ENCODE measurements at places on chromosomes 1 and 21.

GRCh38 chr1:51514733-51515132 is 4.3 kb downstream of the EPS15 start:
- DNase-seq = no peak

- peak; percentile 69 for DNase-seq
These were observed 1.2 kb upstream of the VWA1 start for GRCh38 chr1:1434131-1434823.

DNA sequence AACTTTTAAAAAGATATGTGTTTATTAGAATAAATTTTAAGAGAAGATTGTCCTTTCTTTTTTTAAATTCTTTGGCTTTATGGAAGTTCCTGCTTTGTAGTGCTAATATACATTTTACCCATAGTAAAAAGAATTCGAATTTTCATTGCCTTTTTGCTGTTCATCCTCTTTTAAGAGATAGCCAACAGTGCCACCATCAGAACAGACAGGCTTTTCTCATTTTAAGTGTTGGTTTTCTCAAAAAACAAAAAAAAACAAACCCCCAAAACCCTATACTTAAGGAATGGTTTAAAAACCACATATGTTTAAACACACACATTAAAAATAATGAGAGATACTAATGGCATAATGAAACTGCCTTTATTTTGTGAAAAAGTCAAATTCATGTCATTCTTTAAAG is 118.8 kb downstream of the NEK7 start:
- DNase-seq = no peak

DNA sequence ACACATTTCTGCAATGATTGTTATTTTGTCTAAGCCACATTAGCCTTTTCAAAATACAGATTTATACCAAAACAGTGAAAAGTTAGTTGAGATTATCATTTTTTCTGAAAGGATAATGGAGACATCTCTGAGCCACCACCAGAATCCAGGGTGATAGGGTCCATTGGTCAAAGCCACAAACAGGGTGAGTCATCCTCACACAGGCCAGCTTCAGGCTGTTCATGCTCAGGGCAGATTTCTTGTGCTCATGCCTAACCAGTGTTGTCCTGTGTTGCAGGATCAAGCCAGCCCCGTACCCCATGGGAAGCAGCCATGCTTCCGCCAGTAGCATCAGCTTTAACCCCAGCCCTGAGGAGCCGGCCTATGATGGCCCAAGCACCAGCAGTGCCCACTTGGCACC is 13.4 kb downstream of the ELOA start:
- no peak for DNase-seq

DNA sequence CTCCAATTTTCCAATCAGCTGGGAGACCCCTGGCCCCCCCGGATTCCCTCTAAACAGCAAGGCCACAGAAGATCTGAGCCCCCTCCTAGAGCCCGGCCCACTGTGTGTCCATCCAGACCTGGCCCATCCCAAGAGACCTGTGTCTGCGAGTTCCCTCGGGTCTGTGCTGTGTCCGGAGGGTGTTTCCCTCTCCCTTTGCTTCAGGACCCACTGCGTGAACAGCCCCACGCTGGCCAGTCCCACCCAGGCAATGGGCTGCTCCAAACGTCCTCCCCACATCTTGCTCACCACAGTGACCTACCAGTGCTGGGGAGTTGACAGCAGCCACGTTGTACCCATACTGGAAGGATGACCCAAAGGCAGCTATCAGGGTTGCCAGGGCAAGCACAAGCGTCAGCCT is 11.6 kb downstream of the SLC2A5 start:
- no peak for DNase-seq

GRCh38 chr1:229070168-229070567 is 200.7 kb upstream of the RAB4A start:
- no peak for DNase-seq

- DNase-seq = no peak
These were observed 56.9 kb downstream of the SEC16B start for GRCh38 chr1:177912991-177913390.

DNA sequence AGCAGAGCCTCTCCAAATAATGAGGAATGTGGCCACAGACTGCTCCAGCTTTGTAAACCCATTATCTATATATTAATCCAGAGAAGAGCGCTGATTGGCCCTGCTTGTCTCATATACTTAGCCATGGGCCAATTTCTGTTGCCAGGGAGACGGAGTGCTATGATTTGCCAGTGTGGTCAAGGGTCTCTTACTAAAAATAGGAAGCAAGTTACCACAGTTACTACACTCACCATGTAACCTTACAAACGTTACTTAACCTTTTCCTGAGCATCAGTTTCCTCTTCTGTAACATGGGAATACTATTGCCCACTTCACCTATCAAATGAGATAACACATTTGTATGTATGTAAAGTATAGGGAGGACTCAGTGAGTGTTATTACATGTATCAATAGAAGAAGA is 7.7 kb upstream of the S100A2 start:
- no peak for DNase-seq

GRCh38 chr1:25679171-25679570 is 62.6 kb downstream of the MAN1C1 start:
- no peak for DNase-seq

DNA sequence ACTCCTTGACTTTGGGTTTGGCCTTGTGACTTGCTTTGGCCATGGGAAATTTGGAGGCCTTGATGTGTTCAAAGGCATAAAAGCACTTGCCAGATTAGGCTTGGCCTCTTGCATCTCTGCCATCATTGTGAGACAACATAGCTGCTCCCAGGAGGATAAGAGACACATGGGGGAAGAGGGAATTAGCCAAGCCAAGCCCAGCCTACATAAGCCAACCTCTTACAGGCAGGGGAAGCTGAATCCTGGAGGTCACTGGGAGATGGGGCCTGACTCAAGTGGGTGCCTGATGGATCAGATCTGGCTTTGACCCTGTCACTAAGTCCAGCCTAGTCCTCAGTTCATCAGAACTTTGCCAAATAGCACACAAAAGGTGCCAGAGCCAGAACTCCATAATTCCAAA is 37.6 kb upstream of the HMGB4 start:
- no peak for DNase-seq

- no peak for DNase-seq
These were observed 56.5 kb downstream of the WLS start for GRCh38 chr1:68175621-68176398.

- no peak for DNase-seq
These were observed 155.8 kb upstream of the TMEM51 start for GRCh38 chr1:14997646-14998276.

DNA sequence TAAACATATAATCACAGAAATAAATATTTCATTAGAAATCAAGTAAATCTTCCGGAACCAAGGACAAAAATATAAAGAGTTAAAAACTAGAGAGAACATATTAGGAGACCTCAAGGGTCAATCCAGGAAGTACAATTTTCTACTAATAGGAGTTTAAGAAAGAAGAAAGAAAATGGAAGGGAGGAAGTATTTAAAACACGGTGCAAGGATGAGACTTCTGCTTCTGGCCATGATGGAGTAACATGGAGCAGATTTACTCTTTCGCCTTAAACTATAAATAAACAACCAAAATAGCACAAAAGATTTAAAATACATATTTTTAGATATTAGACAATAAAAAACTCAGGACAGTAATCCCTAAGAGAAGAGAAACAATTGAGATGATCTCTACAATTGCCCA is 12.6 kb upstream of the IFNAR1 start:
- no peak for DNase-seq

- DNase-seq = no peak
These were observed 40.3 kb upstream of the TLR5 start for GRCh38 chr1:223183268-223183862.

GRCh38 chr1:16386454-16387113 is 19.5 kb downstream of the SZRD1 start:
- DNase-seq = no peak

DNA sequence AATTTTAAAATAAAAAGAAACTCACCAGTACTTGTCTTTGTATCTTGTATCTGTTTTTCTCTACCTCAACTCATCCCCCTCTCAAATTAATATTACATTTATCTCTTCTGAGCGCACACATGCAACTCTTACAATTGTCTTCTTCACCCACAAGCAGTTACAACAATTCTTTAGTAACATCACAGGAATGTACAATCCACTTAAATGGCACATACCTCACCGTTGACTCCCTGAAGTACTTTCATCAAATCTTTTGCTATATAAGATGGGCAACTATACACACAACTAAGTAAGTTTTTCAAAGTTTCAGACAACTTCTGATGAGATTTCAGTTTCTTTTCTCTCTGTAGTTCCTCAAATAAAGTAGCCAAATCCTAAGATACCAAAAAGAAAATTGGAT is 28.3 kb downstream of the HEATR1 start:
- DNase-seq = no peak

DNA sequence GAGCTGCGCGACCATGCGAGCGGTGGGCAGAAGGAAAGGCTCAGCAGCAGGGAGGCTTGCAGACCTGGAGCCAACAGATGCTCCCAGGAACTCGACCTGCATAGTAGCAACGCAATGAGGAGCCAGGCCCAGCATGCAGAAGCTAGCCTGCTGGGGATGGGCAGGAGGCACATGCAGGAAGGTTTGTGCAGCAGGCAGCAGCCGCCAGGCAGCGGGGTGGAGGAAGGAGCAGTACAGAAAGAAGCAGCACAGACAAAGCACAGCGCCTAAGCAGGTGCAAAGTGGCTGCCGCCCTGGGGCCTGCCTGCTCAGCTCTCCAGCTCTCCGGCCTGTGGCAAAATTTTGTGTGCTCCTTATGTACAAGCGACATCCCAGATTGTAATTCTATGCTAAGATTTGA is 213.5 kb upstream of the MAP1LC3C start:
- DNase-seq = peak; percentile 50

DNA sequence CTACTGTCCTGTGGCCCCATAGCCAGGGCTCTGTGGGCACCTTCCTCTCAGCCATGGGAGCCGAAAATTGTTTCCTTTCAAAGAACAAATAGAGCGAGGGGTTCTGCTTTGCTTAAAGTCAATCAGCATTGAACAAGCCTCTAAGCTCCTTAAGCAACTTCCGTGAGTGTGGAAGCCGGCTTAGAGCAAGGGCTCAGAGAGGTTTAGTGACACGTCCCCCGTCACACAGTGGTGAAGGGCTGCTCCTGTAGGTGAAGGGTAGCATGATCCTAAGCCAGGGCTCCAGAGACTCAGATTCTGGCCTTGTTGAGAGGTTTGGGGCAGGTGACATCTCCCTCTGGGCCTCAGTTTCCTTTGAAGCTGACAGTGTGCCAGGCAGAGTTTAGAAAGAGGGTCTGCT is 94.0 kb upstream of the WNT4 start:
- DNase-seq = no peak

DNA sequence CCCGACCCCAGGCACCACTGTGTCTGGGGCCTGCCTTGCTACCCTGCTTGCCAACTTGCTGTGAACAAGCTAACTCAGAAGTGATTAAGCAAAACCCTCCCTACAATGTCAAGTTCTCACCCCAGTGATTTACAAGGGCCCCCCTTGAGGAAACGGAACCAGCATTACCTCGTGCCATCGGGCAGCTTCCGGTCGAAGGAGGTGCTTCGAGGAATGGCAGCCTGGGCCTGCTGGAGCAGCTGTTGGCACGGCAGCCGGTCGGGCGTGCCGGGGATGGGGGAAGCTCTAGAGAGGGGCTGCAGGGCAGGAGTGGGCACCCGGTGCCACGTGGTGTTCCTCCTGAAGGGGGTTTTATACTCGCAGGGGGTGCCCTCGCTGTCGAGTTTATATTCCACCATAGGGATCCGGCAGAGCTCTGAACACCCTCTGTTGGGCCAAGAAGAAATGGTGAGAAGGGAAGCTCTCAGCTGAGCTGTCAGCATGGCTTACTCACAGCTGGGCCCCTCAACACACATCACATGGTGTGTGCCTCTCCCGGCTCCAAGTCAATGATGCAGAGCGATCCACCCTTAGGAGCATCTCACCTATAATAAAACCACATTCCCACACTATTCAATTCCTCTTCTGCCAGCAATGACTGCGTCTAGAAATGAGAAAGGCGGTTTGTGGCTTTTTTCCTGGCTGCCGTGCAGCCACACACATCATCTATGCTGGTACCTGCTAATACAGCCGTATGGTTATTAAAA is 184.4 kb downstream of the SIPA1L2 start:
- no peak for DNase-seq

GRCh38 chr1:164961715-164962114 is 394.8 kb downstream of the LMX1A start:
- DNase-seq = no peak

DNA sequence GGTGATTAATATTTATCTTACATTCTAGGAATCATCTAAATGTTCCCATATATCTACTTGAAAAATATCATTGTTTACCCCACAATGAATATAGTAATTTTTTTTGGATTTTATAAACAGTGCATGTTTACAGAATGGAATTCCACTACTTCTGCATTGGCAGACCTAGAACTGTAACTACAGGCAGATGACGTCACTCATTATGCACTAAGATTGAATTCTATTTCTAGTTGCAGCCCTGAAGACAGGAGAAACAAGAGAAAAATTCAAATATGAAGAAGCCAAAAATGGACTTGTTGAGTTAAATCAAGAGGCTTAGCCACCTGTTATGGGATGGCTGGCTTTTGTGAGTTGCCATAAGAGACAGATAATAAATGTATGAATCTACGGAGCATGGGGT is 364.7 kb downstream of the PCP4 start:
- no peak for DNase-seq

DNA sequence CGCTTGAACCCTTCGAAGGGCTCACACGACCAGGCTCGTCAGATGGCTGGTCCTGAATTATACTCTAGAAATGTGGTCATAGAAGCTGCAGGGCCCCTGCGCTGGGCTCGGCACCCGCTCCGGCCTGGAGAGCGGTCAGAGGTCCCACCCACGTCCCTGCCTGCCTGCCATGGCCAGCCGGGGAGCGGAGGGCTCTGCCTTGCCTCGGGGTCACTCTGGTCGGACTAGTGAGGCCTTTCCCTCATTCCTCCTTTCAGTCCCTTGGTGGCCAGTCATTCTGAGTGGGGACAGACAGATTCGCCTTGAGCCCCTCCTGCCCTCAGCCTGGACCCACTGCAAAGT is 529 bp upstream of the MARCKSL1 start:
- no peak for DNase-seq

- DNase-seq = no peak
These were observed 34.1 kb upstream of the SCCPDH start for GRCh38 chr1:246690100-246690499.

- no peak for DNase-seq
These were observed 184.7 kb upstream of the RUNX1 start for GRCh38 chr21:35233756-35234155.
